ENCODE measurements at places on chromosomes 12 and 14.

DNA sequence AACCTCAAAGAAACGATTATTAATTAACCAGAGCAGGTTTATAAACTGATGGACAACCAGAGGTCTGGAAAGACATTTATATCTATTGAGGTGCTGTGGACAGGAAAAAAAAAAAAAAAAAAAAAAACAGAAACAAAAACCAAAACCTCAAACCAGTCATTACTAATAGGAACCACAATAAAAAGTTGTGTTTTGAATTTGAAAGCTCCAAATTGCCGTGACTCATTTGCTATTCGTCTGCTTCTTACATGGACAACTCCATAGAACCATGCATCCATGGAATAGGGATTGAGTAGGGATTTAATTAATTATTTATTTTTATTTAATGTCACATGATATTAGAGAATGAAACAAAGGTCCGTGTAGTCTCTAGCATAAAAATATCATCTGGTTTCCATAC, 134.1 kb upstream of the SSTR1 start:
- no peak for DNase-seq

DNA sequence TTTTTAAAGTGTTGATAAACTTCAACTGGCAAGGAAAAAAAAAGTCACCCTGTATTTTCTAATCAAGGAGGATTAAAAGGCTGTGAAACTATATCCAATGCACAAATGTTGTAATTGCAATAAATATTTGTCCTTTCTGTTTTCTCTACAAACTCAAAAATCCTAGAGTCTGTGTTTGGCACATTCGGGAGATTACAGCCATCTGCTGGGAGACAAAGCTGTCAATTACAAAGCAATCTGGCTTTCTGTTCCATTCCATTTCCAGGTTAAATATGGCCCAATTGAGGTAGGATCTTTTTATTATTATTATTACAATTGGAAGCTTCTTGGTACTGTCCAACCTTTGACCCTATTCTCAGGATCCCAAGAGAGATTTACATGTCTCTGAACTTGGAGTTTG, 295.9 kb downstream of the DIO2 start:
- no peak for DNase-seq

- DNase-seq, result no peak
Measured at GRCh38 chr12:66694666-66695613, 16.1 kb upstream of the GRIP1 start.

DNA sequence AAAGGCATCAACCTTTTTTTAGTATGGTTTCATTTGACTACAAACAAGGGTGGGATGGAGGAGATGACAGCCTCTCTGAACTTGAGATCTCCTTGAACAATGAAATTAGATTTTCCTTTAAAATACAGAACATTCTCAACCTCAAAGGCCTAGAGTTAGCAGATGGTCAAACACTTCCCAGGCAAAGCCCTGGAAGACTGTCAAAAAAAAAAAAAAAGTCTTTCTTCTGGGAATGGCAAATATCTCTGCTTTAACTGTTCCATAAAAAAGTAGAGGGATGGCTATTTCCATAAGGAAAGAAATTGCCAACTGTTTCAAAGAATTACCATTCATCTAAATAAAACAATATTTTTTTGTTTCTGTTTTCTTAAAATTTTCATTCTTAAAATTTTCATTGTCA, 870.8 kb downstream of the GALC start:
- no peak for DNase-seq

DNA sequence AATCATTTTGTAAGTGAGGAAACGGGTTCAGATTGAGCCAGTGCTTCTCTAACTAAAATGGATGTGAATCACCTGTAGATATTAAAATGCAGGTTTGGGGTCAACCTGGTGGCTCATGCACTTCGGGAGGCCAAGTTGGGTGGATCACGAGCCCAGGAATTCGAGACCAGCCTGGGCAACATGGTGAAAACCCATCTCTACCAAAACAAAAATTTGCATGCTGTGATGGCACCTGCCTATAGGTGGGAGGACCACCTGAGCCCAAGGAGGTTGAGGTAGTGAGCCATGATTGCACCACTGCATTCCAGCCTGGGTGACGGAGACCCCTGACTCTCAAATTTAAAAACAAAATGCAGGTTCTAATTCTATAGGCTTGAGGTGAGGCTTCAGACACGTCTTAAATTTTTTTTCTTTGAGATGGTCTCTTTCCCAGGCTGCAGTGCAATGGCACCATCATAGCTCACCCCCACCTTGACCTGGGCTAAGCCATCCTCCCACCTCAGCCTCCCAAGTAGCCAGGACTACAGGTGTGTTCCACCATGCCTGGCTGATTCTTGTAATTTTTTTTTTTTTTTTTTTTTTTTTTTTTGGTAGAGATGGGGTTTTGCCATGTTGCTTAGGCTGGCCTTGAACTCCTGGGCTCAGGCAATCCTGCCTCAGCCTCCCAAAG, 9.0 kb downstream of the TUBA1C start:
- no peak for DNase-seq

- DNase-seq, result no peak
Measured at GRCh38 chr14:61403411-61403810, 82.0 kb downstream of the PRKCH start.

- DNase-seq, result no peak
Measured at GRCh38 chr12:2118061-2118460, 65.3 kb downstream of the CACNA1C start.

DNA sequence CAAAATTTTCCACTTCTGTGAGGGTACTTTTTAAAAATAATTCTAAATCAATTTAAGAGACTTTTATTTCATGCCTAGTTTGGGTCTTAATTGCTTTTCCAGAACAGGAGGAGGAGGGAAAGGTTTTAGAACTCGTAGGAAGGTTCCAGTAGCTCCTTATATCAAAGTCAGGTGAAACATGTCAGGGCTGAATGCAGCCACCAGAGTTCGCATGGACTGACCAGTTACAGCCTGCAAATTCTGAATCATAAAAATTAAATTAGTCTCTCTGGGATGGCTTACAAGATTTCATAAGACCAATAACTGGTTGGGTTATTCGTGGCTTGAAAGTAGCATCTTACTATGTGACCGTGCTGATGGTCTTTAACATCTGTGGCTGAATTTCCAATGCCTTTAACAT, 397 bp downstream of the BDKRB1 start:
- DNase-seq, result no peak
